ENCODE measurements at places on chromosomes 7 and 10.

GRCh38 chr7:97846945-97847344, 25.3 kb downstream of the ASNS start:
- DNase-seq, result no peak

- no peak for DNase-seq
Observed at GRCh38 chr10:33509231-33509831, 174.9 kb upstream of the NRP1 start.

- DNase-seq, result no peak
Observed at GRCh38 chr7:115249080-115249479, 327.2 kb downstream of the MDFIC start.

DNA sequence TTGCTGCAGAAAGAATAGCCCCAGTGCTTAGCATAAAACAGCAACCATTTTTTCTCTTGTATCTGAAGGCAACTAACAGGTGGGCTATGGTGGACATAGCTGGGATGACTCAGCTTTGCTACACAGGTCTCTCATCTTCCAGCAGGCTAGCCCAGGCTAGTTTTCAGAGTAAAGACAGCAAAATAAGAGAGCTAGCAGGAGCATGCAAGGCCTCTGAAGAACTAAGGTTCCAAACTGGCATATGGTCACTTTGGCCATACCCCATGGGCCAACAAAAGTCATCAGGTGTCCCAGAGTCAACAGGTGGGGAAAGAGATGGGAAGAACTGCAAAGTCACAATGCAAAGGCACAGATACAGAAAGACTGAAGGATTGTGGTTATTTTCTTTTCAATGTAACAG, 571.6 kb upstream of the MGMT start:
- DNase-seq, result no peak

- no peak for DNase-seq
Observed at GRCh38 chr7:80463272-80463920, 48.5 kb downstream of the GNAT3 start.

DNA sequence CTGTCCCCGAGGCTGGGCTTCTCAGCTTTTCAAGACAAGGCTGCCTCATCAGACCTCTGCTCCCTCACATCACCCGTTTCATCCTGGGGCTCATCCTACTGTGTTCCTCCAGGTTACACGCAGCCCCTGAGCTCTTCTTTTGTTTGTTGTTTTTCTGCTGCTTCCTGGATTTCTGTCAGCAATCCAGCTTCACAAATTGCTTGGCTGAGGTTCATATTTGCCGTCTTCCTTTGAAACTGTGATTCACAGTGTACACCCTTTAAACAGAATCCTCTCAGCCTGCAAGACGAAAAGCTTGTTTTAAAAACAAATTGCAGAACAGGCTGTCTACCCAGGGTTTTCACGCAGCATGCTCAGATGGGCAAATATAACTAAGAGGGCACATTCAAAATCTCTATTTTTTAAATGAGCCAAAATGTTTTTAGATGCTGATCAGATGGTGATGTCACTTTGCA, 39.1 kb upstream of the PARD3 start:
- DNase-seq, result no peak

GRCh38 chr10:96125142-96125515, 5.0 kb upstream of the ZNF518A start:
- no peak for DNase-seq

- DNase-seq, result no peak
Observed at GRCh38 chr7:156475179-156475578, 165.4 kb upstream of the RNF32 start.

All from stimulated activated CD8-positive, alpha-beta memory T cell treated with anti-CD3 and anti-CD28 coated beads, Interleukin-2, amount 100 ng/mL, for 1 hour (primary cell).